ENCODE measurements at places on chromosomes 13 and 19.

DNA sequence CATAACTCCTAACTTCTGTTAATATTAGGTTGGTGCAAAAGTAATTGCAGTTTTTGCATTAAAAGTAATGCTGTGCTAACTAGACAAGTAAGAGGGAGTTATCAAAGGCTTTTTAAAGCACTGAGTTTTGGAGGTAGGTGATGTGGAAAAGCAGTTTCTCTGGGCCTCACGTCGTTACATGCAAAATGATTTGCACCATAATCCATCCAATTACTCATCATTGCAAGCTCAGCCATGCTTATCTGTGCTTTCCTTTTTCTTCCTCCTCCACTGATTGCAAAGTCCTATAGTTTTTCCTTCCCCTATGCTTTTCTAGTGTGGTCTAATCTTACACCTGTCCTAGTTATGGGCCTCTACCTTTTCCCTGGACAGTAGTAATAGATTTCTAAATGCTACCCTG lies 35.4 kb upstream of the INTS6 start:
- no peak for DNase-seq

DNA sequence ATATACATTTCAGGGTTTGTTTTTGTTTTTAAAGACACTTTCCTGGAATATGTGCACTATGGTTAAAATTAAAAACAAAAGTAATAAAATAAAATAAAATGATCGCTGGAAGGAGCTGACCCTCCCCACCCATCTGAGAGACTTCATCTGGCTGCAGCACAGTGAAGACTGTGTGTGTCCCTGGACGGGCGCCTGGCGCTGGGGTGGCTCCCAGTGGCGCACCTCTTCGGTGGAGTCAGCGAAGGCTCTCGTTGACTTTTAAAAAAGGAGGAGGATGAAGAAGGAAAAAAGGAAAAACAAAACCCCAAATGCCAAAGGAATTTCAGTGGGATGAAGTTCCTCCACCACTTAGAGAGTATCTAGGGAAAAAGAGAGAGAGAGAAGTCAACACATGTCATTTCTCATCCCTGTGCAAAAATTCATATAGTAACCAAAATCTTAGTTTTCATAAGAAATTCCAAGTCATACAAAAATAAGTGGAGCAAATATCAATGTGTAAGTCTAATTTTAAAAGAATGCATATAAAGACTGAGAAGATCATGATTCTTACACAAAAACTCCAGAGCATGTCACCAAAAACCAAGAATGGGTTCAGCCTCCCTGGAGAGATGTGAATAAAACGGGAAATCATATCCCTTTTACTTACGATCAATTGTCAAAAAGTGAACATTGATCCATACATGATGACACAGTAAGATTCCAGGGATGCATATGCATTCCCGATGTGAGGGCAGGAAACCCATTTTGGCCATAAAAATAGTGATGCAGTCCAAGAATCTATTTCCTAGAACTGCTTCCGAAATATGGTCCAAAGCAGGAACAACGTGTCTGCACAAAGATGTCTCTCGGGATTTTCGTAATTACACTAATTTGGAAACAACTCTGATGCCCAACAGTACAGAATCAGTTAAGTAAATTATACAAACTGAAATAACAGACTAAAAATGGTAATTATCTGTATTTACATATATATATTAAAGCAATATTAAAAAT lies 123.8 kb downstream of the STK24 start:
- no peak for DNase-seq

DNA sequence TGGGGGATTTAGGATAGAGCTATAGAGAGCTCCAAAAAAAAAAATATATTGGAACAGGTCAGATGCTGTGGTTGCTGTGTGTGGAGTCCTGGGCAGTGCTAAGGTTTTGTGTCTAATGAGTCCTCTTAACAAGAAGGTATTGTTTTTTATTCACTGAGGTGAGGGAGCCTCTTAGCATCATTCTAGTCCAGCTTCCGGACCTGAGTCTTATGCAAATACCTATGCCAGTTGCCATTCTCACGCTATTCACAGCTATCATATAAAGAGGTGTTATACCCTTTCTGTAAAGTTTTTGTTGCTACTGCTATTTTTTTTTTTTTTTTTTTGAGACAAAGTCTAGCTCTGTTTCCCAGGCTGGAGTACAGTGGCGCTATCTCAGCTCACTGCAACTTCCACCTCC lies 1.4 kb downstream of the NLRP2 start:
- DNase-seq: no peak

DNA sequence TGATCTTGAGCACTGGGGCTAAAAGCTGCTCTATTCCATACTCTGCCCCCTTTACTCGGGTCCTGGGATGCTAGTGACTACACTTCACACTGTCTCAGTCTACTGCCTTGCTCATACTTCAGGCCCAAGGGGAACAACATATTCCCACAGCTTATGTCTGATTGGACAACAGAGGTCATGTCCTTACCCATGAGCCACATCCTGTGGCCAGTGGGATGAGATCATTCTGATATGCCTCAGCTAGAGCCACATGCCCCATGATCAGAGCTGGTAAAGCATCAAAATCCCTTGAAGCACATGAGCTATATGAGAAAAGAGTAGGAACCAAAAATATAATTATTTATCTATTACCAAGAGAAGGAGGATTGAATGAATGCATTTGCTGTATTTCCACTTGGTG lies 290.1 kb upstream of the TSHZ3 start:
- no peak for DNase-seq

DNA sequence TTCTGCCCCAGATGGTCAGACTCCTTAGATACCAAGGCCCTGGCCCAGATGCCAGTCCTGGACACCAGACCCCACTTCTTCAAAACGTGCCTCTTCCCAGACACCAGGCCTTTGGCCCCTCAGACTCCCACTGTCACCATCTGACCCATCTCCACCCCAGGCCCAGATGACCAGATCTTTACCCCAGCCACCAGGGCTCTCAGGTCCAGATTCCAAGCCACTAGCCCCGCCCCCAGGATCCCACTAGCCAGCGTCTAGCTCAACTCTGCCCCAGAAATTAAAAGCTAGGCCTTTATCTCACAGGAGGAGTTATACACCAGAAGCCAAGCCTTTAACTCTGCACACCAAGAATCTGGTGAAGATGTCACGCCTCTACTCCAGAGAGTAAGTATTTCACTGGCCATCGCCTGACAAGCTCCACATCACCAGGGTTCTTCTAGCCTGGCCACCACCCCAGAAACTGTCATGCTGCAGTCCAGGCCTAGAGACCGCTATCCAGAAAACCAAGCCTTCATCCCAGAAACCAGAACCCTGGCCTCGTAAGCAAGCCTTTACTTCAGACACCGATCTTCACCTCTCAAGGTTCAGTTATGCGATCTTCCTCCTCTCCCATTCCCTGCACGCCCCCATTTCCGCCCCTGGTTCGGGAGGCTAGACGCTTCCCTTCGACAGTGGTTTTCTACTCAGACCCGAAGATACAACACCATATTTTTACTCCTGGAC lies 595 bp downstream of the XAB2 start:
- DNase-seq: no peak

GRCh38 chr13:71285700-71286099 lies 581.3 kb downstream of the DACH1 start:
- DNase-seq: no peak

- DNase-seq: no peak
Measured at GRCh38 chr13:58397596-58398387, 766.2 kb downstream of the PCDH17 start.

- no peak for DNase-seq
Measured at GRCh38 chr13:37811441-37811840, 58.1 kb downstream of the TRPC4 start.

- no peak for DNase-seq
Measured at GRCh38 chr13:41897126-41897525, 63.8 kb downstream of the VWA8 start.

GRCh38 chr19:5193192-5193591 lies 147.4 kb downstream of the PTPRS start:
- no peak for DNase-seq

- no peak for DNase-seq
Measured at GRCh38 chr13:99067159-99067985, 89.5 kb upstream of the DOCK9 start.

- DNase-seq: no peak
Measured at GRCh38 chr19:20197747-20198146, 30.7 kb downstream of the ZNF486 start.

DNA sequence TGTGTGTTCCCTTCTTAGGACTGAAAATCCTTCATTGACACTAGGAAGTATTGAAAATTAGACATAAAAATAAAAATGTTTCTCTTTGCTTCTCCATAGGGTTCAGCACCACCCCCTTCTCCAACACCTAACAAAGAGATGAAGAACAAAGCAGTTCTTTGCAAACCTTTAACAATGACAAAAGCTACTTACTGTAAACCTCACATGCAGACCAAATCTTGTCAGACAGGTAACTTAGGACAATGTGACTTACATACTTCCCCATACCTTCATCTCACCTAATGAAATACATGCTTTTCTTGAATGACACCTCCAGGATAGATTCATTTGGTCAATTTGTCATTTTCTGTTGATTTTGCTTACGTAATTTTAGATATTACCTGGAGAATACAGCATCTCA lies 99.9 kb downstream of the ZMYM2 start:
- no peak for DNase-seq

GRCh38 chr13:35136585-35136984 lies 194.5 kb downstream of the NBEA start:
- DNase-seq: no peak

DNA sequence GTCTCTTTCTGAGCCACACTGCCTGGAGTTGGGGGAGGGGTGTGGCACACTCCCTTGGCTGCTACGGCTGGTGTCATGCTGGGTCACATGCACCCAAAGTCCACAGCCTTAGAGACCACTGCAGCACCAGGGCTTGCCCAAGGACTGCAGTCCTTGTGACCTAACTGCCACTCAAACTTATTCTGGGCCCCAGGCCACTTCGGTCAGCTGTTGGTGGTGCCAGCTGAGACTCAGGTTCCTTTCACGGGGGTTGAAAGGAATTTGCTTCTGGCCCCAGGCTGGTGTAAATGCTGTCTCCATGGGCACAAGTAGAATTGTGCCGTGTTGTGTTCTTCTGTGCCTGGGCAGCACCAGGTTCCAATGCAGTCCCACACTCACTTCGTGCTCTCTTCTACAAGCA lies 9.5 kb upstream of the VN1R1 start:
- DNase-seq: no peak

DNA sequence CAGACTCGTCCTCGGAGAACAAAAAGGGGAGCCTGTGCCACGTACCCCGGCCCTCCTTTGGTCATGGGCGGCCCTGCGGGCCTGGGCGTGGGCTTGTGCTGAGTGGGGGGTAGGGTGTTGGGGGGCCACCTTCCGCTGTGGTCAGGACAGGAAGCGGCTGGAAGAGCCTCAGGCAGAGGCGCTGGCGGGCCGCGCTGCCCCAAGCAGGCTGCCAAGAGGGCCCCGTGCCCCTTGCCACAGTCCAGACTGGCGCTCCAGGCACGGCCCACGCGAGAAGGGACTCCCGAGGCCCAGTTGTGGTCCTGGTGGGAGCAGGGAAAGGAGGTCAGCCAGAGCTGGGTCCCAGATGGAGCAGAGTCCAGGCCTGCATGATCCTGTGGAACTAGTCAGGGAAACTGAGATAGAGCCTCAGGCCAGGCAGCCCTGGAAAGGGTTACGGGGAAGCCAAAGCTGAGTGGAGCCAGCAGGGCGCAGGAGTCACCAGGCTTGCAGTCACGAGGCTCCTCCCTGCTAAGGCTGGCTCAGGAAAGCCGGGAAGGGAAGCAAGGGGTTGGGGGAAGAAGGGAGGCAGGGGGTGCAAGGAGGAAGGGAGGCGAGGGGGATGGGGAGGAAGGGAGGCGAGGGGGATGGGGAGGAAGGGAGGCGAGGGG lies 135.0 kb downstream of the CRYL1 start:
- DNase-seq: no peak

DNA sequence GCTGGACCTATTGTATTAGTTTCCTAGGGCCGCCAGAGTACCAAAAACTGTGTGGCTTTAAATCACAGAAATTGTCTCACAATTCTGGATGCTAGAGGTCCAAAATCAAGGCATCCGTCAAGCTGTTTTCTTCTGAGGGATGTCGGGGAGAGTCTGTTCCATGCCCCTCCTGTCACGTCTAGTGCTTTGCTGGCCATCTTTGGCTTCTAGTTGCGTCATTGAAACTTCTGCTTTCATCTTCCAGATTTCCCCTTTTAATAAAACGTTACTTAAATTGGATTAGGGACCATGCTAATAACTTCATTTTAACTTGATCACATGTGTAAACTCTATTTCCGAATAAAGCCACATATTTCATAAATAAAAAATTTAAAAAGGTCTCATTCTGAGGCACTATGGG lies 47.5 kb downstream of the TRPM4 start:
- no peak for DNase-seq

GRCh38 chr13:98697791-98698190 lies 54.7 kb downstream of the SLC15A1 start:
- DNase-seq: no peak

DNA sequence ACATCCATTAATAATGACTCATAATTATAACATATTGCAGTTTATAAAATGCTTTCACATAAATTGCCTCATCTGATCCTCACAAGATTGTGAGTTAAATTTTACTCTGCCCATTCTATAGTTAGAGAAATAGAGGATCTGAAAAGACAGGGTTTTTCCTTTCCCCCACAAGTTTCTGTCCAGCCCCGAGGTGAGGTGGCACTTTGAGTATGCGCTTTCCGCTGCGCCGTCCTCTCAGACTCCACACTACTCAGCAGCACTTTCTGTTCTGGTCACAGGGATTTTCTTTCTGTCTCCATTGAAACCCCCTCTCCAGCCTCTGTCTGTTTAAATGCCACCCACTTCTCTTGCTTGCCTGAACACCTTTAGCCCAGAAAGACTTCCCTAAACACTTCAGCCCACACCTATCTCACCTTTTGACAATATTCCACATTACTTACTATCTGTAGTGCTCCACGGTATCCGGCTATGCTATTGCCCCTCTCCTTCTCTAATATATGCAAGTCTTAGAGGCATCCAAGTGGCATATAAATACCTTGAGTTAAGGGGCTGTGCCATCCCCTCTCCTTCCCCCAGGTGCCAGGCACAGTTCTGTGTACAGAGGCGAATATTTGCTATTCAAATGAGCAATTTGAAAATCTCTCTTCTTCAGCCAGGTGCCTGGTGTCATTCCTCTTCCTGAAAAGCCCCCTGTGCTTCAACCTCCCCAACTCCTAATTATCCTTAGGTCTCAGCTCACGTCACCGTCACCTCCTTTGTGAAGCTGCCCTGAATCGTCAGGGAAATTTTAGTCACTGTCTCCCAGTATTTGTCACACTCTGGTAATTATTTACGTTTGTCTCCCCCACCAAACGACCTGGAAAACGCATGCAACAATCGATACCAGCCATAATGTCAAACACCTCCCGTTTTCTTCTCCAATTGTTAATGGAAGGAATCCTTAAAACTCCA lies 268.7 kb downstream of the NHLRC3 start:
- no peak for DNase-seq

GRCh38 chr19:46862974-46863632 lies 2.3 kb downstream of the ARHGAP35 start:
- no peak for DNase-seq

DNA sequence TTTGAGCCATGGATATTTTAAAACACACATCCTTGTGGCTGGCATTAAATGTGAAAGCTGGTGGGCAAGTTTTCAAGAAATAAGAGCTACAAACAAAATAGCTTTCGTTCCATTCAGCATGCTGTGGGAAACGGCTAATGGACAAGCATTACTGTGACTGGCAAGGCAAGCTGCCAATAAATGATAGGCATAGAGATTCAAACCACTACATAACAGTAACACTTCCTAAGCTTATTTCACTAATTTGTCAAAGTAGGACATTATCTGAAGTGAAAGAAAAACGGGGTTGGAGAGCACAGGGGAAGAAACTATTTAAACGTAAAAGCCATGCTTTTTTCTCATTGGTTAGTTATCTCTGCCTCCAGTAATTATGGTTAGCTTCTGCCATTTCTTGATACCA lies 26.0 kb downstream of the OBI1 start:
- no peak for DNase-seq

Data from CD4-positive, alpha-beta T cell treated with Interleukin-15 for 4 hours (primary cell).